Midbrain (tissue), 1 donor: ENCODE measurements at places on chromosomes 4 and X.

- no peak for DNase-seq
Observed at GRCh38 chrX:136819031-136819703, 38.4 kb upstream of the ARHGEF6 start.

DNA sequence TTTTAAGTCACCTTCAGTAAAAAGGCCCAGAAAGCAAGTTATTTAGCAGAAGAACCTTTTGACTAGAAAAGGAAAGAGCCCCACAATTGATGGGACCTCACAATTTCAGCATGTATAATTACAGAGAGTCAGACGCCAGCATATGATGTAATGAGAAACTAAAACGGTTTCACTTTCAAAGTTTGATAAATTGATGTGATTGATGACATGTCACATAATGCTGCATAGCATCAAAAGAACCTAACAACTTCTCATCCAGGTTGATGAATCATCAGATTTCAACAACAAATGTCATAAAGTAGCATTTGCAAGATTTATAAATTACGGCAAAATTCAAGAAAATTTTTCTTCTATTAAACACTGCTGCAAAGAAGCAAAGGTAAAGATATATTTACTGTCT, 3.9 kb upstream of the GAR1 start:
- no peak for DNase-seq

DNA sequence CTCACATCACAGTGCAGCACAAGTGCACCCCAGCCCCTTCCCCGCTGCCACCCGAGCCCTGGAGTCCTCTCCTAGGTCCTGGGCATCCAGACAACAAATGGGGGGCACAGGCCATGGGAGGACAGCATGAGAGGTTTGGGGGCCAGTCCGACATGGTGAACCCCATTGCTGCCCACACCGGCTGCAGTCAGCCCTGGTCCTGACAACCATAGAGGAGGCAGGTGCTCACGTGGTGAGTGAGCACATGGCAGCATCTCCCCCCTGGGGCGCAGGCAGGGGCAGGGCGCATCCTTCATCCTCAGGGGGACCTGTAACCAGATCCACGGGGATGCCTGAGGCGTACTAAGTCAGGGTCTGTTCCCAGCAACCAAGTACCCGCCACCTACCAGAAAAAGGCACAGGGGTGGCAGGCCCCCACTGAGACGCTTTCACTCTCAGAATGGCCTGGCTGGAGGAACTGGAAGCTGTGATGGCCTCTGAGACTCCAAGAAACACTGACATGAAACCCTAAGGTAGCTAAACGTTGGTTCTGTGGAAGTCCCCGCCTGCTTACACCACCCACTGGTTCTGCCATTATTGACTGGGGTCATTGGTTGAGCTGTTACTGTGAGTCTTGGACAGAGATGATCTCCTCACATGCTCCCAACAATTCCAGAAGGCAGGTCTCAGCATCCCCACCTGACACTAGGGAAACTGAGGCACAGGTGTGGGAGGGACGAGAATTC, 6.5 kb downstream of the ZFYVE28 start:
- no peak for DNase-seq

GRCh38 chr4:8053688-8054449, 104.7 kb downstream of the ABLIM2 start:
- no peak for DNase-seq

GRCh38 chrX:134801267-134801666, 143.0 kb upstream of the PLAC1 start:
- DNase-seq: no peak
